MCF 10A (cell line): ENCODE measurements at places on chromosomes 4 and X.

- DNase-seq: peak; percentile 54
Measured at GRCh38 chr4:88759039-88759894, 61.6 kb upstream of the NAP1L5 start.

DNA sequence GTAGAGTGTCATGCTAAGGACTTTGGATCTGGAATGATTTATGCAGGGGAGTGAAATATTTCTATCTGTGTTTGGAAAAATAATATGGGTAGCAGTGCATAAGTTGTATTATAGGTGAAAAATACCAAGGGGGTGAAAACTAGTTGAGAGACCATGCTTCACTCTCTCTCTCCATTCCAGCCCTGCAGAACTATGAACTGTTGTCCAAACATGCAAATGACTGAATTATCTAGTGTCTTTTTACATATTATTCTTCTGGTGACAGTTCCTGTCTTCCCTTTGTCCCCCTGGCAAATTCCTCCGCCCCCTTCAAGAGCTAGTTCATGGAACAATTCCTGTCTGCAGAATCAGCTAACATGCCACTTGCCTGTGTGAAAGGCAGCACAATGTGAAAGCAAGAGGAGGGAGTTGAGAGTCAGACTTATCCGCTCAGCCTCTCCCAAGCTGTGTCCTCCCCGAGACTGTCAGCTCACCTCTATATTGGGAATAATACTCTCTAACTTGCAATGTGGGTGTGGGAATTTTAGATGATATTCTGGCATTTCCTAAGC, 2.3 kb downstream of the PF4 start:
- no peak for DNase-seq

DNA sequence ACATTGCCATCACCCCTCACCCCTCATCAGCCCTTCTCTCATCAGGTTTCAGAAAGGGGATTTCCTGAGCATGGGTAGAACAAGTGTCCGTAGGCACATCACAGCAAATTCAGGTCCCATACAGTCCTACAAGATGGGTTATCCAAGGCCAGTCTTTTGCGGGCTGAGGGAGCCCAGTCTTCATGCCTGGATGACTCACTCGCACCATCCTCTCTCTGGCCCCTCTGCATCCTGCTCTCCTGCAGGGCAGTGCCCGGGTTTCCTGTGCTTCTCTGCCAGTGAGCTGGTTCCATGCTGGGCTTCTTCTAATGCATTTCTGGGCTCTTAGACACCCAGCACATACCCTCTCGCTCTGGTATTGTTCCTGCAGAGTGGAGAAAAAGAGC, 7.3 kb upstream of the INTS6L start:
- DNase-seq: no peak

- no peak for DNase-seq
Measured at GRCh38 chr4:142267101-142267500, 579.0 kb downstream of the INPP4B start.

GRCh38 chr4:181956512-181956911, 286.7 kb upstream of the TENM3 start:
- no peak for DNase-seq

- peak; percentile 79 for DNase-seq
Measured at GRCh38 chr4:128574706-128575105, 234.8 kb upstream of the JADE1 start.

DNA sequence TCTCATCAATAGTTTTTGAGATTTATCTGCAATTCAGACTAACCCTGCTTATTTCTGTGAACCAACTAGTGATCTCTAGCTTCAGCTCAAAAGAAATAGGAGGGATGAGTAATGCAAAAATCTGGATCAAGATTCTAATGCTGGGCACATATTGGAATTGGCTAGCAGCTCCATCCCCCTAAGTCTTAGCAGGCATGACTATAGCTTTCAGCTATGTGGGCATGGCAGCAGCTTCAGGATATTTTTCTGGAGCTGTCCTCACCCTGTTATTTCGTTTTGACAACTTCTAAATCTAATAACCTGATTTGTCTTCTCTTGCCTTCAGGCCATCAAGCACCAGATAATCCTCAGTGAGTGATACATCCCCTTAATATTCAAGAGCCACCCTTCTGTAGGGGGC, 50.8 kb upstream of the GNPDA2 start:
- DNase-seq: no peak

DNA sequence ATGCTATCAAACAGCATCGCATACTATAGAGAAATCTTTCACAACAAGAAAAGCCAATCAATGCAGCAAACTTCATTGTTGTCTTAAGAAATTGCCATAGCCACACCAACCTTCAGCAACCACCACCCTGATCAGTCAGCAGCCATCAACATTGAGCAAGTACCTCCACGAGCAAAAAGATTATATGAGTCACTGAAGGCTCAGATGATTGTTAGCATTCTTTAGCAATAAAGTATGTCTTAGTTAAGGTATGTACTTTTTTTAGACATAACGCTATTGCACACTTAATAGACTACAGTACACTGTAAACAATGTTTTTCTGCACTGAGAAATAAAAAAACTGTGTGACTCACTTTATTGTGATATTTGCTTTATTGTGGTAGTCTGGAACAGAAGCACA, 37.8 kb upstream of the FUNDC1 start:
- peak; percentile 73 for DNase-seq

- no peak for DNase-seq
Measured at GRCh38 chr4:127069675-127070074, 563.1 kb upstream of the INTU start.

DNA sequence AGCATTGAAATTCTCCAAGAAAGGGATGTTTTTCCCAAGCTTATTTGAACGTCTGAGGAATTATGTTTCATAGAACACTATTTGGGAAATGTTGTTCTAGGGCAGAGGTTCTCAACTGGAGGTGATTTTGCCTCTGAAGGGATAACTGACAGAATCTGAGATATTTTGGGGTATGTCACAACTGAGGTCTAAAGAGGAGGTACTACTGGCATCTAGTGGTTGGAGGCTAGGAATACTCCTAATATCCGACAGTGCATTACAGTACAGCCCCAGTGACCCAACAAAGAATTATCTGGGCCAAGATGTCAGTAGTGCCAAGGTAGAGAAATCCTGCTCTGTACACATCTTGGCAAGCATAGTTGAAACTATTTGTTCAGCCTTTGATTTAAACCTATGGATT, 6.4 kb downstream of the HSPA4L start:
- DNase-seq: peak; percentile 27

- DNase-seq: no peak
Measured at GRCh38 chr4:24422644-24423043, 161.7 kb downstream of the DHX15 start.

DNA sequence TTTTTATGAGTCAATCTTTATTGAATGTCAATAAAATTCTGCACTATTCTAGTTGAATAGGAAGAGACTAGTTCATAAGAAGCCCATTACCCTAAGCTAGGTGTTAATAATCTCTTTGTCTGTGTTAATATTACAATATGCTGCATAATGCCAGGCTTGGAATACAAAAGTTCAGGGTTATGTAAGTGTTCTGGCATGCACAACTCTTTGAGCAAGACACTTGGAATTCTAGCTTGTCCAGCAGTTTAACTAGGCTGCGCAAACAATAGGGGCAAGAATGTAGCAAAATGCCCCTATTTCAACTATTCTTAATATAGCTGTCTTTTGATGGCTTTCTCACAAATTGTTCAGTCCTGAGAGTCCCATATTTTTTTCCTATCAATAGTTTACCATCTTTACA, 31.3 kb upstream of the ETNPPL start:
- DNase-seq: no peak

DNA sequence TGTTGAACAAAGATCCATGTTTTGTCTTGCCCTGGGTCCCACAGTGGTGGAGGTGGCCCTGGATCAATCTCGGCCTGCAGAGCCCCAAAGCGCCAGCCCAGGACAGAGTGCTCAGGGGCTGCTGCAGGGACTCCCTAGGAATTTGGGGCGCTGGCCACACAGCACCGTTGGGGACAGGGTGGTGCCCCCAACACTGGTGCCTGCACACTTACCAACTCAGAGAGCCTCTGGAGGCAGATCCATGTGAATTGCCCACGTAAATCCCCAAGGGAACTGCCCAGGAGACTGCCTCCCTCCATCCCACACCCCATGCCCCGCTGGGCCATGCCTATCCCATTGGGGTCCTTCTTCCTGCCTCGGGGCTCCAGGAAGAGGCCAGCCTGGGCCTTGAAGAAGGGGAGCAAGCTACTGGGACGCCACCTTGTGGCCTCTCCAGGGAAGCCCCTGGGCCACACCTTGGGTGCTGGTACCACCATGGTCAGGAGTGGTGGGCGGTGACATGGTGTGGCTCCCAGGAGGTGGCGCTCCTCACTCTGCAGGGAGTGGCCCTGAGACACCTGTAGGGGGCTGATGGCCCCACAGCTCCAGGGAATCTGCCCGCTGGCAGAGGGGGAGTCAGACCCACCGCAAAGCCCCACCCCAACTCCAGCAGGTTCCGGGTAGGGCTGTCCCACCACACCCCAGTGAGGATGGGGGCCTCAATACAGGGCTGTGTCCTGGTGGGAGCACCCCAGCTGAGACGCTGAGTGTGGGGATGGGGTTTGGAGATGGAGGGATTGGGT, 22.8 kb downstream of the CFAP99 start:
- DNase-seq: peak; percentile 68
